ENCODE measurements at places on chromosomes 3 and 15.

DNA sequence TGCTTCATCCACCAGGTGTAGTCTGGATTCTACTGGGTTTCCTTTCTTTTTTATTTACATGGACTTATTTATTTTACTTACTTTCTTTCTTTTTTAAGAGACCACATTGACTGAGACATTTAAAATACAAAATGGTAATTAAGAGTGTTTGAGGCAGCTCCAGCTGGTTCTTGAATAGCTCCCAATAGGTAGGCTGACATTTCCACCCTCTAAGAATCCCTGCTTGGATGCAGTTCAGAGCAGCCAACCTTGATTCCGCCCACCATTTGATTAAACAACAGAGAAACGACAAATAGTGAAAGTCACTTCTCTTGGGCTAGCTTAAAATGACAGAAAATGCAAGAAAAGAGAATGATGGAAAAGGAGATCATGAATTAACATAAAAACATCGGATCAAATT, 270.5 kb downstream of the TUSC7 start:
- no peak for DNase-seq

DNA sequence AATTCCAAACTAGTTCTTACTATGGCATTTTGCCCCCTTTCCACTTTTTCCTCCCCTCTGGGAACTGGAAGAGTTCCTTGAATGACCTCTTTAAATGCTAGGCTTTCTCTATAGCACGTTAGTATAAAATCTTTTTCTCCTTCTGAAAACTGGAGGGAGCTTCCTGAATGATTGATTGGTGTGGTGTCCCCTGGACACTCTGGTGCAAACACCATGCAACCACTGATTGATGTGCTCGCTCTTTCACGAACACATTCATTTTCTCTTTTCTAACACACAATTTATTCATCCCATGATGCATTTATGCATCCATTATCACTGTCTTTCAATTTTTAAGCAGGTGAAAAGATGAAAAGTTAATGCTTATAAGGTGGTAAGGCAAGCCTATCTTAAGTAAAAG, 159.1 kb upstream of the NANOGP8 start:
- DNase-seq, result no peak

- no peak for DNase-seq
Observed at GRCh38 chr3:187044867-187045552, 94.3 kb downstream of the RPL39L start.

- DNase-seq, result no peak
Observed at GRCh38 chr3:141401095-141401494, 32.8 kb downstream of the ZBTB38 start.
